A549 treated with Hydrocortisone at 1 μM for 4 hours (cell line): ENCODE measurements at places on chromosomes 1 and 21. TPM values are rescaled to one million over a fixed set of nuclear protein-coding genes. Genes with fewer than 3 reads are reported as not detected.

Gene EDN2
- total RNA-seq, result 38.5 to 44.9 TPM (median 38.9 TPM) in 5 replicates

Gene PRDM16
- 0.09 to 0.45 TPM (median 0.13 TPM) in 5 replicates for total RNA-seq

Gene NDC1
- total RNA-seq, result 21.8 to 27.5 TPM (median 23.0 TPM) in 5 replicates

Gene CROCC
- total RNA-seq, result 6.6 to 8.0 TPM (median 7.6 TPM) in 5 replicates

Gene SLAMF6
- total RNA-seq, result not detected in 5 replicates

Gene PDC
- not detected in 5 replicates for total RNA-seq

Gene RALGPS2
- 16.1 to 25.0 TPM (median 20.4 TPM) in 5 replicates for total RNA-seq

Gene LAX1
- total RNA-seq, result not detected in 5 replicates

Gene PTAFR
- total RNA-seq, result 0.10 to 0.22 TPM (median 0.16 TPM) in 5 replicates
